ENCODE measurements at places on chromosomes 6 and 20.
A peak's percentile ranks its signal among the peaks of the same experiment; 100 is the strongest.

DNA sequence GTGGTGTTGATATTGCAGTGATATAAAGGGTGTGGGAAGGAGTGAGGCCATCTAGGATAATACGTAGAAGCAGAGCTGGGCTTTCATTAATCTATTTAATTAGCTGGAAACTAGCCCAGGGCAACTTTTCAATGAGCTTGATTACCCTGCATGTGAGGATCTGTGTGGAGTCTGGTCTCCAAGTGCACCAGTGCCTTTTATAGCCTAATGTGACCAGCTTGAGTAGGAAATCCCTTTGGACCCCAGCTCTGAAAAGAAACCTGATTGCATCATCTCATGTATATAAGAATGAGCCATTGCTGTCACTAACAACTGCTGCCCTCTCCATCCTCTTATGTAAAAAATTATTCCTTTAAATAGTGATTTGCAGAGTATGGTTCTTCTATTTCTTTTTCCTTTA is 72.6 kb downstream of the CD109 start:
- DNase-seq: no peak

GRCh38 chr20:34675561-34675960 is 1.3 kb downstream of the PIGU start:
- DNase-seq: no peak

- DNase-seq: peak; percentile 29
These were observed 60.6 kb upstream of the MRPS10 start for GRCh38 chr6:42278131-42278853.

DNA sequence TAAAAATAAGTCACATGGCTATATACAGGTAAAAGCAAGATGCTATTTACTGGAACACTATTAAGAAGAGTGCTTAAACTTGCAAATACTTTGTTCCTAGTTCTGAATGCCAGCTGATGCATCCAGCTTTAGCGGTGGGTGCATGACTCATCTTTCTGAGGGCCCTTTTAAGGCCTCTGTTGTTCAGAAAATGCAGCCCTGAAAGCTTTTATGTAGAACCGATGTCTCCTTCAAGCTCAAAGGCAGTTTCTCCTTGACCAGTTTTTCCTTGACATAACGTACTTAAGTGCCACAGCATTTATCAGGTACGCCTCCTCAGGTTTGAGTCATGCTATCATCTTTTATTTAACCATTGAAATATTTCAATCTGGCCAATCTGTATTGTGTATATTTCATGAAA is 82.8 kb downstream of the MLIP start:
- DNase-seq: no peak

- DNase-seq: no peak
These were observed 24.1 kb downstream of the PXT1 start for GRCh38 chr6:36418558-36418957.

Measured in CD4-positive, alpha-beta T cell treated with Interleukin-1 beta for 1 hour (primary cell).